Retinal pigment epithelial cell (primary cell): ENCODE measurements at places on chromosomes 5 and 9.
A peak's percentile ranks its signal among the peaks of the same experiment; 100 is the strongest.

GRCh38 chr5:44875661-44876605 lies 67.2 kb downstream of the MRPS30 start:
- DNase-seq = peak; percentile 95

DNA sequence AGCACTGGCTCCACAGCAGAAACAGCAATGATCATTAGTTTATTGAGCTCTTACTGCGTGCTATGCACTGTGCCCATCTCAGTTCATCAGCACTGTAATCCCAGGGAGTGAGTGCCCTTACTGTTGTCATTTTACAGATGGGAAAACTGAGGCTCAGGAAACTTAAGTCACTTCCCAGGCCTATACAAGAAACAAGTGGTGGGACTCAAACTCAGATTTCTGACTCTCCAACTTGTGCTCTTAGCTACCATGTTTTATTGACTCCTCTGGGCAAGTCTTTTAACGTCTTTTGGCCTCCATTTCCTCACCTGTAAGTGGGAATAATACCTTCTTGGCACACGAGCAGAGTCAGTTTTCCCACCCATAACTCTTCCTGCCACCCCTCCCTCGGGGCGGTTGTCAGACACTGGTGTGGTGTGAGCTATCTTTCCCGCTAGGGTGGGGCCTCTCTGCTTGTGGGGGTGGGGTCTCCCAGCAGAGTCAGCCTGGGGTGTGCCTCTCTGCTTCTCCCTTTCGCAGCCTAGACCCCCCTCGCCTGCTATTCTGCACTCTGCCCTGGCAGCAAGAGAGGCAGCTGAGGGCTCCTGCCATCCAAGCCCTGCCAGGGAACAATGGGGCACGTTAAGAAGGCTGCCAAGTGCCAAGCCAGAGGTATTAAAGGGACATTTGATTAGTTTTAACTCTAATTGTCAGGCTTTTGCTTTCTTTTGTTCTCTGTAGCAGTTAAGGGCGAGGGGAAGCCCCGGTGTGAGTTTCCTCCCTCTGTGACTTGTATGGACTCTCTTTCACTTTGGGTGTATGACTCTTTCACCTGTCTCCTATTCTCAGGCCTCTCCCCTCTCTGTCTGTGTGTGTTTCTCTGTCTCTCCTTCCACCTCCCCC lies 12.1 kb downstream of the GALNT10 start:
- DNase-seq = no peak

GRCh38 chr9:110537841-110538646 lies 41.5 kb downstream of the SVEP1 start:
- DNase-seq = no peak

DNA sequence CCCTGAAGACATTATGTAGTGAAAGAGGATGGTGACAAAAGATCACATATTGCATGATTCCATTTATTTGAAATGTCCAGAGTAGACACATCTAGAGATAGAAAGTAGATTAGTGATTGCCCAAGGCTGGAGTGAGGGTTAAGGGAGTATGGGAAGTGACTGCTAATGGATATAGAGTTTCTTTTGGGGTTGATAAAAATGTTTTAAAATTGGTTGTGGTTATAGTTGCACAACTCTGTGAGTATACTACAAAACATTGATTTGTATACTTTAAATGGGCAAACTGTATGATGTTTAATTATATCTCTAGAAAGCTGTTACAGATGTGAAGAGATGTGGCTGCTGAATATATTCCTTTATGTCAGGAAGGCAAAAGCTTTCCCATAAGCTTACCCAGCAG lies 202.8 kb downstream of the CCDC171 start:
- no peak for DNase-seq

DNA sequence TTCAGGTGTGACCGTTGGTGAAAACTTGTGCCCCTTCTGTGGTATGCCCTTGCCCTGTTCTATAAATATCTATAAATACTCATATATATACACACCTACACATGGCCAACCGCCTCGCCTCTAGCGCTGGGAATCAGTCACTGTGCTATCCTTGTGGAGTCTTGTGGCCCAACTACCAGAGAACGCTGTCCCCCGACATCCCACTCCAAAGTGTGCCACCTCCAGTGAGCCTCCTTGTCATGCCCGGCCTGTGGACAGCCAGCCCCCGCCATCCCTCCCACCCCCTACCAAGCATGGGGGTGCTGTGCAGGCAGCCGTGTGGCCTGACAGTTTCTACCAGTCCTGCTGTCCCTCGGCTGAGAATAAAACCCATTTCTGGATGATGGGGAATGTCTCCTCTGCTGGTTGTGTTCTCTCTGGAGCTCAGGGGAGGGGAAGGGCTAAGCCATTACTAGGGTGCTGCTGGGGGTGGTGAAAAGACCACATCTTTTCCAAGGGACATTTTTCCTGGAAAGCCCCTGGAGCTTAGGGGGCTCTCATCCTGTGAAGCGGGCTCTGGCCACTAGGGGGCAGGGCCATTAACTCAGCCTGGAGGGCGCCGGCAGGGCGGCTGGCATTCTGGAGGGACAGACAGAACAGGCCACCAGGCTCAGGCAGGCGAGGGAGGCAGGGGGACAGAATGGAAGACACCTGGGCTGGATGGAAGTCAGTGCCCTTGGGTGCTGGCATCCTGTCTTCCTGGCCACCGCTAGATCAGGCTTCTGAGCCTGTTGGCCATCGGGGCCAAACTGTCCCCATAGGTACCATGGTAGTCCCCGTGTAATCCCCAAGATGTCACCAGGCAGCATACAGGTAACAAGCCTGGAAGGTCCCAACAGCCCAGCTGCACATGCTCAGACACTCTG lies 20.7 kb downstream of the GOLGA2 start:
- no peak for DNase-seq

DNA sequence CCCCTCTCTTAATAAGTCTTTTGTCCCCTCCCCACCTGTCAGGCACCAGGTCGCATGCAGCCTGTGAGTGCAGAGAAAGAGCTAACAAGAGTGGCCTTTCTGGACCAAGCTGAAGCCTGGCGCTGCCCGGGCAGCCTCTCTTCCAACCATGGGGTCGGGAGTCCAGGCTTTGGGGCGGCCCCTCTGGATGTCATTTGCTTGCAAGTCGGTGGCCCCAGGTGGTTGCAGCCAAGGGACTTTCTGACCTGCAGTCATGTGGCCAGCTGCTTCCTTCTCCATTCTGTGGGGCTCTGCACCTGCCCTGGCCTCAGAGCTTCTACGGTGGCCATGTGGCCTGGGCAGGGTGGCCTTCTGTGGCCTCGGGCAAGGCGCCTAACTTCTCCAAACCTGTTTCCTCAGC lies 159.7 kb downstream of the DAB2IP start:
- DNase-seq = no peak

DNA sequence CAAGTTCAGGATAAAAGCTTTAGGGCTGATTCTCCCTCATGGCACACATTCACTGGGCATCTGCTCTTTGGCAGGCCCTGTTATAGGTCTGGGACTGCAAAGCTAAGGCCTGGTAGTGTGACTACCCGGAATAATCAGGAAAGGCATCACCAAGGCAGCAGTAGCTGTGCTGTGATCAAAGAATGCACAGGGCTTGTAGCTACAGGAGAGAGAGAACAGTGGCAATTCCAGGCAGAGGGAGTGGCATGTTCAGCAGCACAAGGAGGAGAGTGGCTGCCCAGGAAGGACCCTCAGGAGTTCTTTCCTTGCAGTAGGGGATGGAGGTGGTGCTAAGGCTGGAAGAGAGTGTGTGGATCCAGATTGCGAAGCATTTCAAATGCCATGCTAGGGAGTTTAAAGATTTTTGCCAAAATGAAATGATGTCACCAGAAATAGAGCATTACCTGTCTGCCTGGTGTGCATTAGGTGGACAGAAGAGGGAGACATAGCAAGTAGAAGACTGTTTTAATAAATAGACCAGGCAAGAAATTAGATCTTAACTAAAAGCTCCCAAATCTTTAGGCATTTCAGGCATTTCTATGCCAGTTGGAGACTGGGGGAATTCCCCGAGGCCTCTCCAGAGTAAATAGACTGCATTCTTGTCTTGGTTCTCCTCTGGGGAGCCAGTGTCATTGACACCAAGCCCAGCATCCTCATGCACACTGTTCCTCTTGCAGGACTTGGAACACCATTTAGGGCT lies 69.1 kb downstream of the GPR21 start:
- no peak for DNase-seq

DNA sequence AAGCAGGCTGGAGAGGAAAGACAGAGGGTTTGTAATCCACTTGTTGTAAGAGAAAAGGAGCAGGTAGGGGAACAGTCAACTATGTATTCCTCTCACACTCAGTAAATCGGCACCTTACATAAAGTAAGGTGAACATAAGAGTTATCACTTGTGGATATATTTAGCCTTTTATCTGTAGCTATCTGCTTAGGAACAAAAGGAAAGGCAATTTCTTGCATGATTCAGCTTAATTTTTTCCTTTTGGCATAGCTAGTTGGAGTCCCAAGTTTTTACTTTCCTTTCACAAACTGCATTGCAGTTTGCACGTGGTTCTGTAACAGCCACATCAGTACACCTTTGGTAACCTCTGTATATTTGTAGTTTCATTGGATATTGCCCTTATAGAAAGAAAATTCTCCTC lies 250.9 kb upstream of the PIK3R1 start:
- no peak for DNase-seq

DNA sequence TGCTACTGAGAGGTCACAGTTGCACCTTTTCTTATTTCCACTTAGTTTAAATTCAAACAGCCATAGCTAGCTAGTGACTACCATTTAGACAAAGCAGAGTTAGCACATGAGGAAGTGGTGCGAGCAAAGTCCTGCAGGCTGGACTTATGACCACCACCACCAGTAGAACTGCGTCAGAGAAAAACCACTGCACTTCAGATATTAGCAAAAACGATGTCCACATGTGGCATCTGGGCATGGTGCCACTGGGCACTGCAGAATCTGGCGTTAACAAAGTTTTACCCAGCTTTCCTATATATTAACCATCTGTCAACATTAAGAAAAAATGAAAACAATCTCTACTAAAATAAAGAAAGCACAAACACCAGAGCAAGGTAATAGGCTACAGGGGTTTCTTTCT lies 80.1 kb downstream of the SPTLC1 start:
- DNase-seq = no peak

DNA sequence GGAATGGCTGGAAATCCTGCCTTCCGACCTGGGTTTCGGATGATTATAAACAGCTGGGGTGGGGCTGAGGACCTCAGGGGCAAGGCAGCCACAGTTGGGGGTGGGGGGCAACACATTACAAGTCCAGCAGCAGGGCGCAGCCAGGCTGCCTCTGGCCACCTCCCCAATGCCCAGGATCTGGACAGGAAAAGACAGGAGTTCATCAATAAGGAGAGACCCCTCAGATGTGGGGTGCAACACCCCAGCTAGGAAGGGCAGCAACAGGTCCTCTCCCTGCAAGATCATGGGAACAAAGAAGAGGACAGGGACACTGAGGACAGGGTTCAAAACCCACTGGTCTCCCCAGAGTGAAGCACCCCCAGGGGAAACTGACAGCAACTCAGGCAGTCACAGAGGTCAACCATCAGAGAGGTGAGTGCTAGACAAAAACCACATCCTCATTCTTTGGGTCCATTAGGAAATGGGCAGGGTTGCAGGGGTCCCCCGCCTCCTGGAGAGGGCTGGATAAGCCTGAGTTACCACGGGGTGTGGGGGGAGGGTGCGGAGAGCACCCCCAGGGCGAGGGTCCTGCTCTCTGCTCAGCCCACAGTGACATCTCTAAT lies 33.5 kb downstream of the SEMA4D start:
- DNase-seq = no peak

DNA sequence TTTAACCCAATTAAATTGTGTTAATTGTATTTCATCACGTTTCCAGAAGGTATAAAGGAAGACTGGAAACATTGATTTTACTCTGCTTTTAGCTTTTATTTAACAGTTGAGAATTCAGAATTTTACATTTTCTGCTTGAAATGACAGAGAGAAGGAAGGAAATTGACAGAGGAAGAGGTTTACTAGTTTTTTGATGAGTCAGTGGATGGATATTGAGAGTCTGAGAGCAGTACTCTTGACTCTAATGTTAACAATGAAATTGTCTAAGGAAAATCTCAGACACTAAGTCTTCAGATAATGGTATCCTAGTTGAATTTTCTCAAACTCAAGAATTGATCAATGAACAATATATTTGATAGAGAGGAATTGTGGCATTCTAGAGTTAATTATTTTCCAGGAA lies 60.6 kb downstream of the IPO11 start:
- no peak for DNase-seq

GRCh38 chr5:14243766-14244165 lies 100.6 kb downstream of the TRIO start:
- no peak for DNase-seq

- no peak for DNase-seq
Measured at GRCh38 chr5:92640340-92640739, 940.7 kb downstream of the NR2F1-AS1 start.
